ENCODE measurements at places on chromosomes 2 and 18.

- no peak for DNase-seq
Measured at GRCh38 chr2:47485177-47485576, 82.2 kb downstream of the MSH2 start.

GRCh38 chr2:202149936-202150335 lies 76.9 kb downstream of the KIAA2012 start:
- no peak for DNase-seq

DNA sequence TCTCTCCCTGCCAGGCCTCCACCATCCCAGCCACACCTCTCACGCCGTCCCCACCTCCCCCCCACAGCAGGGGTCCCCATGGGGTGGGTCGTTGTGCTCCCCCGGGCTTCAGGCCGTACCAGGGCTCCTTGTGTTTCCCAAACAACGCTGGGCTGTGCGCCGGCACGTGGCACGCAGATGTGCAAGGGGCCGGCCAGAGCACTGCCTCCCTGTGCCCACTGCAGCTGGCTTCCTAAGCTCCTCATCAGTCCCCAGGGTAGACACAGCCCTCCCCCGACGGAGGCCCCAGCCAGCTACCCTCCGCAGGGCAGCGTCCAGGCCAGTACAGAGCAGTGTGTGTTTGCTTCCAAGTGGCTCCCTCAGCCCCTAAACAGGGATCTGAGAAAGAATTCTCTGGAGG lies 34.0 kb downstream of the BIN1 start:
- DNase-seq = no peak

DNA sequence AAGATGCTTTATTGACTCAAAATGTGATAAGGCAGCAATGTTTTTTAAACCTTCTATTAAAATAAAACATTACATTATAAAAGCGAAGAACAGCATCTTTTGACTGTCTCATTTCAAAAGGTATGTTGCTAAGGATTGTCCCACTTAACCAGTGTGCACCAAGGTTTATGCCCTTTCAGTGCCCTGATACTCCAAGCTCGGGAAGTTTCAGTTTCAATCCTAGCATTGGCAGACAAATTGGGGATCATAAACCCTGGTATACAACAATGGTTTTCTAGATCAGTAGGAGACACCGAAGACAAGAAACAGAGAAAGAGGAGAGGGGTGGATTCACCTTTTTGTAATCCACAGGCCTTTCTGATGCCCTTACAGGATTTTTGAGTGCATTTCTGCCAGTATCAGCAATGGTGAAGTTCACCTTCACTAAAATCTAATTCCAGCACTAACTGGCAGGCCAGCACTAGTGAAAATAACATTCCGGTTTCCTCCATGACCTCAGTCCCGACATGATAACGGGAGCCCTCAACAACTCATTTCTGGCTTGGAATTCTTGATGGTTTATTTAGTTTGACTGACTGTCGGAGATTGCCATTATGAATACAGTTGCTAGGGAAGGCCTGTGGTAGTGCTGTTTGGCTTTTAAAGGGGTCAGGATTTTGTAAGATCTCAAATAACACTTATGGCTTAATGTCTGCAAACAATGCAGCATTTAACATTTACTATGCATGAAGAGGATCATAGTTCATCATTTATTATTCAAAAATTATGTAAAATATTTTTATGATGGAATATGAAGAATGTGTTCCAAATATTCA lies 33.3 kb upstream of the FIGN start:
- DNase-seq = no peak

GRCh38 chr2:122999258-122999657 lies 1025.8 kb upstream of the CNTNAP5 start:
- no peak for DNase-seq
